ENCODE measurements at places on chromosomes 2 and 18.

- no peak for DNase-seq
Measured at GRCh38 chr2:239285071-239285931, 115.5 kb downstream of the HDAC4 start.

GRCh38 chr2:65397122-65397521 is 35.3 kb downstream of the SPRED2 start:
- no peak for DNase-seq

- DNase-seq: no peak
Measured at GRCh38 chr2:39120521-39120770, 405 bp downstream of the SOS1 start.

- no peak for DNase-seq
Measured at GRCh38 chr2:183063083-183063482, 15.5 kb upstream of the DUSP19 start.

- DNase-seq: no peak
Measured at GRCh38 chr2:88658881-88659537, 31.7 kb upstream of the EIF2AK3 start.
